LHCN-M2 (cell line): ENCODE measurements at places on chromosomes 6 and 20.

GRCh38 chr6:131954775-131955107, 3.6 kb upstream of the CCN2 start:
- DNase-seq = peak; percentile 75

DNA sequence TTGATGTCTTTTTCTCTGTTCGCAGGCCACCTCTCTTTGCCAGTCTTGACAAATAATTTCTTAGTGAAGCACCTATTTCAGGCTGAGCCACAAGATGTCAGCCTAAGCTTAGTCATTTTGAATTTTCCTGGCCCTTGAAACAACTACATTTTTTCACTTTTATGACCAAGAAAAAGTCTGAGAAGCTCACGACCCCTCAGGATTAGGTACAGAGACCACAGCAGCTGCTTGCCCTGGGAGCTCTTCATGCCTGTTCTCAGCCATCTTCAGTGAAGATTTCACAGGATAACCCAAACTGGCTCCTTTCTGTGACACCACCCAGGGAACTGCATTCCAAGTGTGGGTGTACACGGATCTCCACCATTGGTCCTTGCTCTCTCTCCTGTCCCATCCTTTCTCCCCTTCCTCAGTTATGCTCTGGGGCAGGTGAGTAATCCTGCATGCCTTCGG, 38.4 kb upstream of the SPTLC3 start:
- DNase-seq = peak; percentile 63

DNA sequence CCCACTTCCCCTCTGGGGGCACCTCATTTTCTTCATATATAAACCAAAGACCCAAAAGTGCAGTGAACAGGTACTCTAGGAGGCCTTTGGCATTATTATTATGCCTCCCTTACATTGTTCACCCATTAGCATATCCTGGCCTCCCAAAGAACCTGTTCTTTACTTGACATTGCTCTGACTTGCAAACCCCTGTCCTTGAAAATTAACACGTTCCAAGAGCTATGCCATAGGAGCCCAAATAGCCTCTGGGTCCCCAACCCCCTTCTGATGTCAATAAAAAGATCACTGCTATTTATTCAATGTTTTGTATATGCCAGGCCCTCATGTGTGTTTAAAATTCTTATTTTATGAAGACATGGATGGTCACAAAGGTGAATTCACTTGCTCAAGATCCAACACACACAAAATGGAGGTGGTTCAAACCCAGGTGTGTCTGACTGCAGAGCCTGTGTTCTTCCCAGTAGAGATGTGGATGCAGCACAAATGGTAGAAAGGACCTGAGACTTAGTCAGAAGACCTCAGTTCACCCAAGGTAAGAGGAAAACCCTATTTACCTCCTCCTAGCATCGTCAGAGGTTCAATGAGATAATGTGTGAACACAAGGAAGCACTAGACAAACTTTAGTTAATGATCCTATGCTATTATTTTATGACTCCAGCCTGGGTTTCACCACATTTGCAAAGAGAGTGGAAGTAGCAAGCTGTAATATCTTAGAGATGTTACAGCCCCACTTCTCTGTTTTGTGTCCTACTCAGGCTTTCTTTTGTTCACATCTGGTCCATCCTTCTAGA, 36.6 kb downstream of the BCL2L1 start:
- DNase-seq = no peak

DNA sequence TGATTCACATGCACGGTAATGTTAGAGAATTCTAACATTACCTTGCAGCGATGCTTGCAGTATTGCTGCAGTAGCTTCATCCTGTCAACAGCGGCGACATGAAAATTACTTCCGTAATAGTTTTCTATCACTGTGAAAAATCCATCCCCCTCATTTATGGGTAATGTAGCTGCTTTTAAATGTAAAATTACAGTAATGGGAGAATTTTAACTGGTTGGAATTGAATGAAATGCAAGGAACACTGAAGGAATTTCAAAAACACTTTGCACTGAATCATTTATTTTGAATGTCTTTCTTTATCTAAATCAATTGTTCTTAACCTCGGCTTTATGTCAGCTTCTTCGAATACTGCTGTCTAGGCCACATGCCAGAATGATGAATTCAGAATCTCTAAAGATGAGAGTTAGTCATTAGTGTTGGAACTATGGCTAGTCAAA, 102.4 kb upstream of the HIVEP1 start:
- no peak for DNase-seq

DNA sequence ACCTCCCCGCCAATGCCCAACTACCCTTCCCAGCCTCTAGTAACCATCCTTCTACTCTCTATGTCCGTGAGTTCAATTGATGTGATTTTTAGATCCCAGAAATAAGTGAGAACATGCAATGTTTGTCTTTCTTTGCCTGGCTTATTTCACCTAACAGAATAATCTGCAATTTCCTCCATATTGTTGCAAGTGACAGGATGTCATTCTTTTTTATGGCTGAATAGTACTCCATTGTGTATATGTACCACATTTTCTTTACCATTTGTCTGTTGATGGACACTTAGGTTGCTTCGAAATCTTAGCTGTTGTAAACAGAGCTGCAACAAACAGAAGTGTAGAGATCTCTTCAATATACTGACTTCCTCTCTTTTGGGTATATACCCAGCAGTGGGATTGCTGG, 65.0 kb downstream of the RNF217 start:
- DNase-seq = no peak

- peak; percentile 26 for DNase-seq
Measured at GRCh38 chr6:113185299-113185698, 671.8 kb upstream of the MARCKS start.

- DNase-seq = no peak
Measured at GRCh38 chr6:2669067-2669700, 81.5 kb downstream of the MYLK4 start.

- DNase-seq = no peak
Measured at GRCh38 chr6:140567466-140567865, 1193.0 kb upstream of the CITED2 start.

DNA sequence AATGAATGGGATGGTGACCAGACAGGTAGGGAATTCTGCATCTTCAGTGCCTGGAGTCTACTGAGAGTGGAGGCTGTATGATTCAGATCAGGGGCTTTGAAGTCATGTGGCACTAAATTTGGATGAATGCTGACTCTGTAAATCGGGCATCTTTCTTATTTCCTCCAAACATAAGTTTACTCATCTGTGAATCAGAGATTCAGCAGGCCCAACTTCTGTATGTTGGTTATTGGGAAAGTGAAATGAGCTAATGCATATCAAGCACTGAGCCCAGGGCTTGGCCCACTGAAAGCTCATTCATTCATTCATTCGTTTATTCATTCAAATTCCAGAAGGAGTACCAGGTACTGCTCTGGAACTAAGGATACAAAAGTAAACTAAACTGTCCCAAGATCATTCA, 192.3 kb upstream of the RIN2 start:
- DNase-seq = no peak

DNA sequence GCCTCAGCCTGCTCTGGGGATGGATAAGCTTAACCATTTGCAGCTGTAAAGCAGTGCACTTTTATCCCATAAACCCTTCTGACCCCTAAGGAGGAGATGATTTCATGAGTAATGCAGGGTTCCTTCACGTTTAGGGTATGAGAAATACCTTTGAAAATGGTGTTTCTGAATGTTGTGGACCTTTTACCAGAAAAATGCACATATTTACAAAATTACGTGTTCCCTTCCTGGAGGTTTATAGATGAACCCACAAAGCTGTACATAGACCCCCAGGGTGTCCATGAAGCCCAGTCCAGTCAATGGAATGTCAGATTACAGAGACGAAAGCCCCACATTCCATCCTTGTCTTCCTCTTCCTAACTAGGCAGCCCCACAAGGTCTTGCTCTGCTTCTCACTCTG, 78.6 kb upstream of the INSM1 start:
- DNase-seq = no peak

DNA sequence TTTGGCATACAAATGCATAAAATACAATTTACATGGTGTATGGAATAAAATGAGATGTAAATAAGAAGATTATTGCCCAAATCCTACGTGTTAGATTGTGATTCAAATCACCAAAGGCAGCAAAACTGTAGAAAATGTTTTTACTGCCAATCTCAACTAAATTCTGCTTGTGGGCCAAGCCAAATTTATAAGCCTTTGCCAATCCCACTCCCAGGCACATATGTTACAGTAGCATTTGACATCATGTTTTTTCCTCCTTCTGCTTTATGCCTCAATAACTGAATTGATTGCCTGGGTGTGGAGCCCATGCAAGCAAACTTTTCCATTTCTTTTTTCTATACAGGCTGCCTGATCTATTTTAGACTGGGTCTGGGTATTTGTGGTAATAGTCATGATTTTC, 36.3 kb upstream of the LRRC1 start:
- no peak for DNase-seq

- DNase-seq = no peak
Measured at GRCh38 chr20:62480318-62480717, 4.5 kb upstream of the GATA5 start.

- no peak for DNase-seq
Measured at GRCh38 chr20:48070991-48071652, 285.8 kb upstream of the SULF2 start.

GRCh38 chr6:108710030-108710429, 138.2 kb upstream of the ARMC2 start:
- no peak for DNase-seq

DNA sequence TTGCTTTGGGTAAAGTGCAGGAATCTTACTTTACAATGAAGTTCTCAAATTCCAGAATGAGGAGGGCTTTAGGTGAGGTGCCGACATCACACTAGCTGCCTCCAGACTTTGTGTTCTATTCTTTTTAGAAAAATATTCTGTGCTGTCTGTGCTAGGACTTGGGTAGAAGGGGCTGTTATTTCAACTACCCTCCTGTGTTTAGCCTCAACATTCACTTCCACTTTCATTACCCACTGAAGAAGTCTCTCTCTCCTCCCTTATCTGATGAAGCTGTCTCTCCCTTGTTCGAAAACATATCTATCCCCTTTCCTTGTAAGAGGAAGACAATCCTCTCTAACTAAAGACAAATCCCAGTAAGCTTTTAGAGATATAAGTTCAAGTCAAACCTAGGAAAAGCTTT, 25.0 kb upstream of the BRPF3 start:
- DNase-seq = no peak

DNA sequence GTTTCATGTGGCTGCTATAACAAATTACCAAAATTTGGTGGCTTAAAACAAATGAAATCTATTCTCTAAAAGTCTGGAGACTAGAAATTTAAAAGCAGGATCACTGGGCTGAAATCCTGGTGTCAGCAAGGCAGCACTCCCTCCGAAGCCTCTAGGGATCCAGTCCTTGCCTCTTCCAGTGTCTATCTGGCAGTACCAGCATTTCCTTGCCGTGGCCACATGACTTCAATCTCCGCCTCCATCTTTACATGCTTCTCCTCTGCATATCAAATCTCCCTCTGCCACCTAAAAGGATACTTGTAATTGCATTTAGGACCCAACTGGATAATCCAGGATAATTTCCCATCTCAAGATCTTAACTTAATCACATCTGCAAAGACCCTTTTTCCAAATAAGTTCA, 30.2 kb downstream of the ARHGAP18 start:
- peak; percentile 55 for DNase-seq

GRCh38 chr6:105500693-105501092, 97.8 kb upstream of the PREP start:
- DNase-seq = peak; percentile 19

- no peak for DNase-seq
Measured at GRCh38 chr6:35706468-35706867, 17.8 kb upstream of the FKBP5 start.

DNA sequence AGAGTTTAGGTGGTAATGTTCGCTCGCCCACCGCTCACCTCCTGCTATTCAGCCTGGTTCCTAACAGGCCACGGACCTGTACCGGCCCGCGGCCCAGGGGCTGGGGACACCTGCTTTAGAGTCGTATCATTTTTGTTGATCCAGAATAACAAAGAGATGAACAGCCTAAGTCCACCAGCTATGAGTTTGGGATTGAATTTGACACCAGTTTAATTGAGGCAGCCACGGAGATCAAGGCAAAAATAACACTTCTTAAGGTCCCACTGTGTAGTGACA, 108.5 kb downstream of the TSHZ2 start:
- DNase-seq = no peak

- peak; percentile 31 for DNase-seq
Measured at GRCh38 chr6:141097471-141097870, 1035.3 kb upstream of the GJE1 start.

- DNase-seq = no peak
Measured at GRCh38 chr6:165807249-165807960, 144.4 kb upstream of the PDE10A start.

- DNase-seq = no peak
Measured at GRCh38 chr6:170202416-170203135, 88.3 kb downstream of the DLL1 start.

GRCh38 chr6:125886914-125887313, 69.7 kb upstream of the HINT3 start:
- DNase-seq = no peak

- DNase-seq = no peak
Measured at GRCh38 chr20:41152108-41152757, 14.9 kb downstream of the PLCG1 start.

- DNase-seq = peak; percentile 9
Measured at GRCh38 chr6:39137245-39137644, 22.3 kb upstream of the SAYSD1 start.

DNA sequence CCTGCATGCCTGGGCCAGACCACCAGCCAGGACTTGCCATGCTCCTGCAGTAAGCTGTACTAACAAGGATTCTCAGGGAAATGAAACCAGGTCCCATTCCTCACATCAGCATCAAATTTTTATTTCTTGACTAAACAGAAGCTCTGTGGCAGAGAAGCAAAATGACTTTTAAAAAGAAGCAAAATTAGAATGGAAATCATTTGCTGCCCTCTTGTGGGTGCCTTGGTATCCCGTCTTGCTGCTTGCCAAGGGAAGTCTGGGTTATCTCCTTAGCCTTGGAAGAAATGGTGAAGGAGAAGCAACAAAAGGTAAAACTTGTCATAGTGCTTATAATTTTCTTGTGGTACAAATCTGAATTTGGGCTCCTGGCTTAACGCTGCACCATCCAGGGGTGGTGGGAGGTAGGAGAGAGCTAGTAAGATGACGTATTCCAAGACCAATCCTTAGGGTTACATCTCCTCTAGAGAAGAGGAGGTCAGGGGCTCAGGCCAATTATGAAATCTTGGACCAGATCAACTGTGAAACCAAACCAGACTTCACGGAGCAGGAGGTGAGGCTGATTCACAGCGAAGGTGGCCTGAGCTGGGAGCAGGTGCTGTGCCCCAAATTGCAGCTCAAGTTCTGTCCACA, 107.5 kb downstream of the FAXC start:
- DNase-seq = peak; percentile 28

GRCh38 chr6:108359901-108360882, 65.3 kb downstream of the AFG1L start:
- DNase-seq = peak; percentile 5
